ENCODE measurements at places on chromosomes 11 and 22.
A peak's percentile ranks its signal among the peaks of the same experiment; 100 is the strongest.

GRCh38 chr11:75874684-75875341 lies 59.8 kb downstream of the UVRAG start:
- DNase-seq, result no peak

DNA sequence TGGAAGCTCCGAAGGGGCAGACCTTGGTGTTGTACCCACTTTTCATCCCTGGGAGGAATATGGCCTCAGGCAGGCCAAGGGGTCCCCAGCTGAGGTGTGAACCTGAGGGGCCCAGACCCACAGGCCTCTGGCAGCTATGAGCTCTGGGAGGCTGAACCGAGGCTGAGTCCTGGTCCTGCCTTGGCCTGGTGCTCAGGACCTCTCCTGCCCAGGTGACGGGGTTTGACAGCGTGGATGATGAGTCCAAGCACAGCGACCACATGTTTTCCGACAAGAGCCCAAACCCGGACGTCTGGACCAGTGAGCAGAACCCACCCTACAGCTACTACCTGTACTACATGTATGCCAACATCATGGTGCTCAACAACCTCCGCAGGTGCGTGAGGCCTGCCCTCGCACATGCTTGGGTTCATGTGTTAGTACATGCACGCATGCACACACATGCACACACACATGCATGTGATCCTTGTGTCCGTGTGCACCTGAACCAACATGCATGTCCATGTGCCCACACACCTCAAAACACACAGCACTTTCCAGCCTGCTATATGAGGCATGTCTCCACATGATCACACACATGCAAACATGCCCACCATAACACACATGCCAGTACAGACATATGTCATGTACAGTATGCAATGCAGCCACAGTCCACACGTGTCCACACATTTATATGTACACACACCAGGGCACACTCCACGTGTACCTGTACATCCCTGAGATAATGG lies 40.9 kb downstream of the RNF141 start:
- DNase-seq, result no peak

GRCh38 chr22:49775867-49776511 lies 51.7 kb downstream of the BRD1 start:
- DNase-seq, result no peak

- DNase-seq, result peak; percentile 86
These were observed 14.6 kb upstream of the TEF start for GRCh38 chr22:41367039-41367679.

- no peak for DNase-seq
These were observed 19.4 kb downstream of the RCOR2 start for GRCh38 chr11:63897459-63898146.

DNA sequence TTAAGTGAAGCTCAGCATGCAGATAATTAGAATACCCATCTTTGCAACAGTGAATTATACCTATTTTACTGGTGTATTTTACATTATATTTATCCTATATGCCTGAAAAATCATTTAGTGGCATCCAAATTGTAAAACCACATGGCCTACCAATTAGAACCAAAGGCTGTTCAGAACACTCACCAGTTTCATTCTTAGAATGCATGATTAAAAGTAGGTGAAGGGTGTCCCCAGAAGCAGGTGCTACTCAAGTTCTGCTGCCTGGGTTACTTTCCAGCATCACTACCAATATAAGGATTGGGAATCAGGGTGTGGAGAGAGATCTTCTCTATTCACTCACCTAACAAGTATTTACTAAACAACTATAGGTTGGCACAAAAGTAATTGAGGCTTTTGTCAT lies 103.3 kb downstream of the SGSM3 start:
- DNase-seq, result no peak

Data from SW480 (cell line).